Stimulated activated CD4-positive, alpha-beta T cell treated with anti-CD3 and anti-CD28 coated beads, TNF-alpha, amount 100 ng/mL, for 48 hours (primary cell): ENCODE measurements at places on chromosomes 12 and 14.

GRCh38 chr12:51472984-51473383 lies 48.4 kb downstream of the SLC4A8 start:
- DNase-seq: no peak

GRCh38 chr12:57840726-57841125 lies 5.8 kb downstream of the CTDSP2 start:
- no peak for DNase-seq

- DNase-seq: no peak
These were observed 3.6 kb upstream of the KRT6A start for GRCh38 chr12:52496590-52497071.

DNA sequence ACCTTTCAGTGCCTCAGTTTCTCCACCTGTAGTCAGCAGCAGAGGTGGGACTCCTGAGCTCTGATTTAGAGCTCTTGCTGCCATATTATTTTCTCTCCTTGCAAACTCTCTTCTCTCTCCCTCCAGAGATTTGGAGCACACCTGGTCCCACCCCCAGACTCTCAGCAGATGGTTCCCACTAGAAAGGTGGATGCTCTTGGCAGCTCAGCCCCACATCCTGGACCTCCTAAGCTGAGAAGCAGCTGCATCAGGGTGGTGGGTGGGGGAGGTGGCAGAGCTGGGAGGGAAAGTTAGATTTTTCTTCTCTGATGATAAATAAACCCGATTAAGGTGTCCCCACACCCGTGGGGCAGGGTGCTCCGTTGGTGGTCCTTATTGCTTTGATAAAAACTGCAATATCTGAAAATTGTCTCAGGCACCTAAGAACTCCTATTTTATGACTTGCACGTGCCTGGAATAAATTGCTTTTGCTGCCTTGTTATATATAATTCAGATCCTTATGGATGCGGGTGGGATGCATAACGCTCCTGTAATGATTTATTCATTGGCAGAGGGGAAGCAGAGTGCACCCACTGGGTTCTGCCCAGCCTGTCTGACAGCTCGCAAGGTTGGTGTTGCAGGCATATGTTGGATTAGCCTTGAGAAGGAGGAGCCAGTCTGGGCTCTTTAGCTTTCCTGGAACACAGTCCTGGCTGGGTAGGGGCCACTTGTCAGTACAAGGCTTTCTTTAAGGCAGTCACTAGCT lies 214.2 kb downstream of the SUDS3 start:
- no peak for DNase-seq

DNA sequence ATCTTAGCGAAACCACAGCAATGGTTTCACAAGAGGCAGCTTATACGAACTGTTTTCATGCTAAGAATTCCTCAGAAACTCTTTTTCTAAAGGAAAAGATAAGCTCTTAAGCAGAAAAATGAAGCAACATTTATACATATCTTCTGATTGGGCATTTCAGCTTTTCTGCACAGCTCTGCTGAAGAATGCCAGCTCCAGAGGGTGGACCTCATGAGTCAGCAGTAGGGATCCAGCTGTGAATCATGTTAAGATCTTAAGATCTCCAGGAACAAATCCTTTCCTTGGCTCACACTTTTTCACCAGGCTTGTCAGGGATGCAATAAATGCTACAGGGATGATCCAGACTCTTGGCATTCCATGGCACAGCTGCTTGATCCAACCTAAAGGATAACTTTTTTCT lies 477.1 kb upstream of the CCDC196 start:
- DNase-seq: no peak

- no peak for DNase-seq
These were observed 928.7 kb downstream of the LRFN5 start for GRCh38 chr14:42535397-42535796.

DNA sequence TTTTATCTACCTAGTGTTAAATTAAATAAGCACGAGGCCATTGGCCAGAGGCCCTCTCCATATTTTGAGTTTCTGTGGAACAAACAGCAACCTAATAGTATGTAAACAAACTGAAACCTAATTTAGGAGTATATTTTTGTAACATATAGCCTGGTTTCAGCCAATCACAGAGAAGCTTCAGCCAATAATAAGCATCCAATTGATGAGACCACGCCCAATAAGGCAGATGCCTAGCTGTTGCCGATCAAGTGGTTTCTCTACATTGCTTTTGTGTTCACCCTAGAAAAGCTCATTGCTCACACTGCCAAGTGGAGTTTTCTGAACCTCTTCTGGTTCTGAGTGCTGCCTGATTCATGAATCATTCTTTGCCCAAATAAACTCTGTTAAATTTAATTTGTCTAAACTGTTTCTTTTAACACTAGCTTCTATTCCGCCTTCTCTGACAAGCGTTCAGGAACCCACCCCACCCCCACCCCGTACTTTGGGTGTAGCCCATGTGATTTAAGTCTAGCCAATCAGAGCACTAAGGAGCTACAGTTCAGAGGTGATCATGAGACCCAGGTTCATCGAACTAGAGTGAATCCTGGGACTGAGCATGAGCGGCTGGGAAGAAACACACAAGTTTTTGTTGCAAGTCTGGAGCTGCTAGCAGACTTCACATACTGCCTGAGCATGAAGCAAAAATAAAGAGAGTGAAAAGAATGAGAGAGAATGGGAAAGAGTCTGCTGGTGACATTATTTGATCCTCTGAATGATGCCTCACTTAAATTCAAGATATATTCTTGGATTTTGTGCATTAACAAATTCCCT lies 21.5 kb upstream of the LTA4H start:
- DNase-seq: no peak

DNA sequence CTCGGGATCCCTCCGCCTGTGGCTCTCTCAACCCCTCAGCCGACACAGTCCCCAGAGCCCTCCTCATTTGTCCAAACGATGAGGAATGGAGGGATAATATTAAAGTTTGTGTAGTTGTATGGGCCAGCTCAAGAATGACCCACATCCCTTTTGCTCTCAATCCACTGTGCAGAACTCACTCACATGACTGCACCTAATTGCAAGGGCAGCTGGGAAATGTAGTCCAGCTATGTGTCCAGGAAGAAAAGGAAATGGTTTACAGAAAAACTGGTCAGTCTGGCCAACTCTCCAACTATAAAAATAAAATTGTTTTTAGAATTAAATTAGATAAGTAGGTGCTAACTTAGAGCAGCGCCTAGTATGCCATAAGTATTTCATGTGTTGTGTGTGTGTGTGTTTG lies 66.6 kb downstream of the GALNT8 start:
- no peak for DNase-seq

- DNase-seq: no peak
These were observed 671.2 kb downstream of the LRFN5 start for GRCh38 chr14:42277840-42278239.

GRCh38 chr14:54902143-54902520 lies 494 bp downstream of the GCH1 start:
- DNase-seq: peak; percentile 65

- peak; percentile 57 for DNase-seq
These were observed 15.9 kb upstream of the HHIPL1 start for GRCh38 chr14:99628887-99629618.

GRCh38 chr14:93379831-93380230 lies 32.8 kb downstream of the COX8C start:
- no peak for DNase-seq

- no peak for DNase-seq
These were observed 1808.9 kb upstream of the SEL1L start for GRCh38 chr14:83342590-83342989.

DNA sequence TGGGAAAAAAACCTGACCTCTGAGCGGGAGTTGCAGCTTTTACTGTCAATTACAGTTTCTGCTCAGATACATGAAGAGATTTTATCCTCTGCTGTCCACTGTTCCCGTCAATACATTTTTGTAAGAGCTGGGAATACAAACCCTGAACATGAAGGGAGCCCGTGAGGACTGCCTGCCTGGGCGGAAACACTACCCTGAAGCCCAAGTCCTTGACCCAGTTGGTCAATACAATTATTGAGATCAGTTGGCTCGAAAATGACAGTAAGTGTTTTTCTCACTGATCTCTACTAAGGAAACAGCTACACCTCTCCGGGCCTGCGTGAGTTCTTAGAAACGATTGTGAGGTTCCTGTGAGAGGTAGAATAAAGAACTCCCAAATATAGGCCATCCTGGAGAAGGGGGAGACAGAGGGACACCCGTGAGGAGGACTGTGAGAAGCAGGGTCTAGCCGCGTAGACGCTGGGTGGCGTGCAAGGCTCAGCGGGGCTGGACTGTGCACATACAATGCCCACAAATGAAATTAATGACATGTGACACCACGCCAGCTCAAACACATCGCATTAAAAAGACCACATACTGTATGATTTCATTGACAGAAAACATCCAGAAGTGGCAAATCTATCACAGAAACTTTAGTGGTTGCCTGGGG lies 509.5 kb downstream of the TMEM132D start:
- DNase-seq: no peak

DNA sequence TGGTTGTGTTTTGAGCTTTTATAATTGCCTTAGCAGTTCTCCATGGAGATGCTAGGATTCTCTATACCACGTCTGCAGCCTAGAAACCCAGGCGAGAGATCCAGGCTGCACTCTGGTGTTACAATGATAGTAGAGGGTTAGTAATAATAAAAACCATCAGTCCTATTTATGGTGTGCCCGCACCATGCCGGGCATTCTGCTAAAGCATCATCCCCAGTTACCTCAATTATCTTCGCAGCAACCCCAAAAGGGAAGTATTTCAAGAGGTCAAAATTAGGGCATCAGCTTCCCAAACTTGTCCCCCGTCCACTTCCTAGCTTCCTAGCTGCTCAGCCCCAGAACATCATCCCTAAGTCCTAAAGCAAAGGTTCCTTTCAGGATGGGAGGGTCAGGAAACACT lies 3.2 kb downstream of the SYNE3 start:
- DNase-seq: no peak

- DNase-seq: peak; percentile 35
These were observed 60.6 kb downstream of the SLC25A47 start for GRCh38 chr14:100383727-100384158.
